ENCODE measurements at places on chromosomes 11 and 22.

GRCh38 chr11:10379426-10379825, 74.6 kb downstream of the ADM start:
- no peak for DNase-seq

GRCh38 chr11:126634963-126635362, 279.5 kb downstream of the ST3GAL4 start:
- no peak for DNase-seq

DNA sequence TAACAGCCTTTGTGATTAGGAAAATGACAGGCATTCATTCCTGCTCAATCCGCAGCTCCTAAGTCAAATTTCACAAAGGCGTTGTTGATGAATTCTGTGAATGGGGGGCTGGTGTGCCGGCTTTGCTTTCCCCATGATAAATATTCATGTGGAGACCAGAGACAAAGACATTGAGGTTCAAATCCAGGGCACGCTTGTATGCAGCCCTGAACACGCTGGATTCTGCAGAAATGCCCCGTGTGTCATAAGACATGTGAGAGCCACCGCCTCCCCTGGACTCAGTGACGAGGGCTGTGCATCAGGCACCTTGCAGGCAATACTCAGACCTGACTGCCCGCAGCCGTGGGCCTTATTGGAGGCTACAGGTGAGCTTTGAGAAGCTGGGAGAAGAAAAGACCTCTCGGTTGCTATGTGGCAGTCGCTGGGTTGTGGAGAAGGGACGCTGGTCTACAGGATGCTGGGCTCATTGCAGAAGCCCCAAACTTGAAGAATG, 906.2 kb downstream of the BRD1 start:
- DNase-seq = no peak

DNA sequence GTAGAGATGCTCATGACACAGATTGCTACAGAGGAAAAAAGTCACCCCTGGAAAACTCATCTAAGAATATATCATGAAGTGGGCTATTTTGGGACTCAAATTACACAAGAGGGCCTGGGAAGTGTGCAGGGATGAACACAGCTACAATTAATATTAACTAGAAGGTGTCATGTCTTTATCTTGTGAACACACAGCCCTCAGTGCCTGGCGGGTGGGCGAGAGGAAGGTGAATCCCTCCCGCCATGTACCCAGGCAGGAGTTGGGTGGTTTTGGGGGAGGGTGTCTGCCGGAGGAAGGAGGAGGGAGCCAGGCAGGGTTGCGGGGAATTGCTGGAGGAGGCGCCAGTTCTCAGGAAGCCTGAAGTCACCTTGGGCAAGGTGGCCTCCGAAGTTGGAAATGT, 5.1 kb upstream of the FAM83F start:
- no peak for DNase-seq

- DNase-seq = peak; percentile 68
Observed at GRCh38 chr11:95067039-95067840, 521 bp downstream of the SRSF8 start.

GRCh38 chr11:22792497-22792896, 37.1 kb downstream of the SVIP start:
- peak; percentile 41 for DNase-seq

- no peak for DNase-seq
Observed at GRCh38 chr22:42787357-42787736, 66.7 kb upstream of the A4GALT start.

GRCh38 chr11:3916962-3917361, 61.5 kb downstream of the STIM1 start:
- no peak for DNase-seq

- DNase-seq = no peak
Observed at GRCh38 chr11:6210274-6210955, 5.1 kb downstream of the C11orf42 start.

DNA sequence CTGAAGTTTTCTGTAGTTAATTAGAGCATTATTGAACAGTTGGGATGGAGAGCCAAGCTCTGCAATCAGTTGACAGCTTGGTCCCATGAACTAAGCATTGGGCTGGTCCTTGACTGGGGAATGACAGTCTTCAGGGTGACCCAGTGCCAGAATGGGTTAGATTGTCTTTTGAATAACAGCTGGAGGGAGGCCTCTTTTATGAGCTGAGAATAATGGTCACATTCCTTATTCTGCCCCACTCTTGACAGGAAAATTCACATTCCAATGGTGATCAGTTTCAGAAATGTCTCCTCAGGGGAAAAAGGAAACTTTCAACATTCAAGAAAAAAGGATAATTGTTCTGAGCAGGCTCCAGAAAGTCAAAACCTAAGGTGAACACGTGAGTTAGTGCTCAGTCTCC, 113.9 kb downstream of the KIRREL3 start:
- no peak for DNase-seq

GRCh38 chr11:103959279-103959942, 77.0 kb upstream of the DDI1 start:
- DNase-seq = no peak

- DNase-seq = no peak
Observed at GRCh38 chr22:46728470-46728869, 9.6 kb downstream of the CERK start.

- DNase-seq = no peak
Observed at GRCh38 chr11:134226806-134227325, 2.4 kb downstream of the VPS26B start.

GRCh38 chr22:36619797-36620399, 83.7 kb downstream of the CACNG2 start:
- no peak for DNase-seq

DNA sequence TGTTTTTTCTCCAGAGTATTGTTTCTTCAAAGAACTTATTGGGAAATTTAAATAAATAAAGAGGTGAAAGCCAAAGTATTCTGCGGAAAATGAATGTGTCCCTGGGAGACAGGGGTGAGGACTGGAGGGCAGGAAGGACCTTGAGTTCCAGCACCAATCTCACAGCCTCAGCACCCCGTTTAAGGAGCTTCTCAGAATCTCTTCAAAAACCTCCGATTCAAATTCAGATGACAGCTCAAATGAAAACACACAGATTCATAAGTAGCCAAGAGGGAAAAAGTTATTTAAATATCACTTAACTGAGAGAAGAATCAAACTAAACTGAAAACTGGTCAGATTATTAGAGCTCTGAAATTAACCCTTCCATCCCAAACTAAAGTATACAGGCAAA, 12.5 kb downstream of the MTMR2 start:
- no peak for DNase-seq

DNA sequence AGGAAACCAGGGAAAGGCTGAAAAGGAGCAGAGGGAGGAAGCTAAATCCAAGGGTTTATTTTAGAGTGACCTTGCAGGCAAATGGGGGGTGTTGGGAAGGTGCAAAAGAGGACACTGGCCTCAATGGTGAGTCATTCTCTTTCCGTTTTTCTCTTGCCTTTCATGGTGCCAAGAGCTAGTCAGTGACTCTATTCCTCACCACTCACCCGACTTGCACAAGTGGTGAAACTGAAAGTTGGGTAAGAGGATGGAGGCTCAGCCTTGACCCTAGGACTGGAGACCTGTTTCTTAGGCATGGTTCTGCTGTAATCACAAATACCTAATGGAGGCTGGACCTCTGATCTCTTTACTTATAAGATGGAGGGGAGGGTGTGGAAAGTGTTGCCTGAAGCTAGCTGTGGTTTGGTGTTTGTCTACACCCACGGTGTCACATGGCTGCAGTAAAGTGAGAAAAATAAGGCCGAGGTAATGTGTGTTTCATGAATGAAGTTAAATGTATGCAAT, 67.3 kb upstream of the CREB3L1 start:
- DNase-seq = no peak

DNA sequence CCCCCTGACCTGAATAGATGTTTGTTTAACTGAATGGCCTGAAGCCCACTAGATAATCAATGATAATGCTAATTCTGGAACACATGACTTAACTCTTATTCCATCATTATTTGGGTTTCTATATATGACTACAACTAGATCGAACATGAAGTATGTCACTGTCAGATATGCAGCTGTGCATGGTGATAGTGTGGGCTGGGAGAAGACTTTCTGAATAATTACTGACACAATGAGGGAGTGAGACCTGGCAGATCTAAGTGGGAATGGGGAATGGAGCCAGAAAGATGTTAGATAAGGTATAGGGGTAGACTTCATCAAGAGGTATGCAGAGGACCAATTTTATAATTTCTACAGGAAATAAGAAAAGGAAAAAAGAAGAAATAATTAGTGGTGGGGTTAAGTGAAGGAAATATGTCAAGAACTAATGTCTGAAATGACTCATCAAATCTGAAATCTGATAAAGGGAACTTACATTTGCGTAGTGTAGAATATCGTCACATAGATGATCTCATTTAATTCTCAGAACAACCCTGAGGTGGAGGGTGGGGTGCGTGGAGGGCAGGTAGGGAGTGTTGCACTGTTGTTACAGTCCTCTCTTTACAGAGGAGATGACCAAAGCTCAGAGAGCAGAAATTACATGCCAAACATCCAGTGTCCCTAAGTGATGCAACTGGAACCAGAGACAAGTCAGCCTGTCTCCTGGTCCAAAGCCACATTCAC, 68.2 kb upstream of the EED start:
- DNase-seq = peak; percentile 93

DNA sequence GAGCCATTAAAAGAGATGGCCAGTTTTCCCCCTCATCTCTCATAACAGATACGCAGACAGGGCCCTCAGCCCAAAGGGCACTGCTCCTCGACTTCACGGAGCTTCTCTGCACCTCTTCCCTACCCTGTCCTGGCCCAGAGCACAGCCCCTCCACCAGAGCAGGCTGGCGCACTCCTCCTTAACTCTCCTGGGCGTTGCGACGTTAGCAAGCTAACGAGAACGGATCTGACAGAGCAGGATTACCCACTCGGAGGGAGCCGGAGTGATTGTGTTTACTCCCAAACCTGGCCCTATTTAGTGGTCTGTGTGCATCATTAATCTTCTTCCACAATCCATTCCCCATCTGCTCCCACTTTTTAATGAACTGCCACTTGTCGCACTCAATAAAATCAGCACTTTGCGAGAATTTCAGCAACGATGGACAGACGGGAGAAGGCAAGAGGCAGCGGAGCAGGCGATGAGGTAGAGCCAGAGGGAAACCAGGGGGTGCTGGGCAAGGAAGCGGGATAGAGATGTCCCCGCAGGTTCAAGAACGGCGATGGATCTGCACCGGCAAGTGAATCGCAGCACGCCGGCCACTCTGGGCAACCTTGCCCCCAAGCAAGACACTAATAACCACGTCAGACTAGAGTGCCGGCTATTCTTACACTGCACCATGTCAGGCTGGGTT, 159.4 kb downstream of the BUD13 start:
- DNase-seq = no peak

DNA sequence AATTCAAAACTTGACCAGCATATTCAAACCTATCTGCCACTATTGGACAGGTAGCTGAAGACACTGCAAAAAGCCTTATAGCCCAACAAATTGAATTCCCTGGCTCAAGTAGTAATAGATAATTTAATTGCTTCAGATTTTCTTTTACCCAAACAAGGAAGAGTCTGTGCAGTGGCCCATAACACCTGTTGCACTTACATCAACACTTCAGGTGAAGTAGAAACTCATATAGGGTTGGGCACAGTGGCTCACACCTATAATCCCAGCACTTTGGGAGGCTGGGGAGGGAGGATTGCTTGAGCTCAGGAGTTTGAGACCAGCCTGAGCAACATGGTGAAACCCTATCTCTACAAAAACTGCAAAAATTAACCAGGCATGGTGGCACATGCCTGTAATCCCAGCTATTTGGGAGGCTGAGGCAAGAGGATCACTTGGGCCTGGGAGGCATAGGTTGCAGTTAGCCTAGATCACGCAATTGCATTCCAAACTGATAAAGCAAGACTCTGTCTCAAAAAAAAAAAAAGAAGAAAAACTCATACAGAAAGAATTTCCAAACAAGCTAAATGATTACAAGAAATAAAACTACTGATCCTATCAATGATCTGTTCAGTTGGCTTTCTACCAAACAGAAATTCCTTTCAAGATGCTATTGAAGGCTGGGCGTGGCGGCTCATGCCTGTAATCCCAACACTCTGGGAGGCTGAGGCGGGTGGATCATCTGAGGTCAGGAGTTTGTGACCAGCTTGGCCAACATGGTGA, 9.5 kb downstream of the FOLR3 start:
- no peak for DNase-seq

GRCh38 chr11:20120134-20120925, 39.9 kb downstream of the DBX1 start:
- no peak for DNase-seq

DNA sequence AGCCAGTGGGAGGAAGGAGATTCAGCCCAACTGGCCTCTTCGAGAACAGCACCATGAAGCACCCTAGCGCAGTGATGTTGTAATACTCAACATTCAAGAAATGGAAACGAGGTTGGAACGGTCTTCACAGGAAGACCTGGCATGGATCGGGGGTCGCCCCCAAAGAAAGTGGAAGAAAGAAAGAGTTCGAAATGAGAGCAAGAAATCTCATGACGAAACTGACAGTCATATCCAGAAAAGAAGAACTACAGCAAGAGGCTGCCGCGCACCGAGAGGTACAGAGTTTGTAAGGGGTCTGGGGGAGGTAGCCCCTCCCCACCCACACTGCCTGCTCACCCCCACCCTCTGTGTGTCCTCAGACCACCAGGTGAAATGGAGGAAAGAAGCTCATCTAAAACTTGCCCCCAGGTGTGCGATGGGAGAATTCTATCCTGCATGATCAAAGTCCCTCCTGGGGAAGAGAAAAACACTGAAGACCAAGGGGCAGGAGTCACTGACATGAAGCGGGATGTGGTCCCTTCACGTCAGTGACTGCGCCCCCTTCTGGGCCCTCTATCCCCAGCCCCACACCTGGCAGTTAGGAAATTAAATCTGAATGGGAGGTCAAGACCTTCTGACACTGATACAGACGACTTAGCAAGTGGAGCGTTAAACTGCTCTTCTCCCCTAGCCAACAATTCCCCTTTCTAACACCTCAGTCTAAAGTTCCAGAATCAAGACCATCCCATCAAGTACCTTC, 52.9 kb upstream of the SPATA19 start:
- no peak for DNase-seq

DNA sequence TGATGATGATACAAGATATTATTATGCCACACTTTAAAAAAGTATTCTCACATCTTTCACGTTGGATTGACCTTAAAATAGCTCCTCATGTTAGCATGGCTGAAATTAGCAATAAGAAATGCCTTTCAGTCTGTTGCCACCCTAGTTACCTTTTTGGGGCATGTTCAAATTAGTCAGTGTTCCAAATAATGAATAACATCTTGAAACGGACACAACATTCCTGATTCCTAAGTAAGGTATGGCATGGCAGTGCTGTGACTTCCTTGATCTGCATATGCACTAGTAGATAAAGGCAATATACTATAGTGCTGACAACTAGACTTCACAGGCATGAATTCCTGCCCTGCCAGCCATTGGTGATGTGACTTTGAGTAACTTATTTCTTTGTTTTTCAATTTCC, 914.5 kb downstream of the METTL15 start:
- no peak for DNase-seq

- DNase-seq = no peak
Observed at GRCh38 chr22:27467711-27468110, 333.8 kb downstream of the MN1 start.

- DNase-seq = peak; percentile 52
Observed at GRCh38 chr22:22342697-22343580, 98.4 kb downstream of the VPREB1 start.

- no peak for DNase-seq
Observed at GRCh38 chr22:41315586-41315985, 14.3 kb downstream of the ZC3H7B start.

DNA sequence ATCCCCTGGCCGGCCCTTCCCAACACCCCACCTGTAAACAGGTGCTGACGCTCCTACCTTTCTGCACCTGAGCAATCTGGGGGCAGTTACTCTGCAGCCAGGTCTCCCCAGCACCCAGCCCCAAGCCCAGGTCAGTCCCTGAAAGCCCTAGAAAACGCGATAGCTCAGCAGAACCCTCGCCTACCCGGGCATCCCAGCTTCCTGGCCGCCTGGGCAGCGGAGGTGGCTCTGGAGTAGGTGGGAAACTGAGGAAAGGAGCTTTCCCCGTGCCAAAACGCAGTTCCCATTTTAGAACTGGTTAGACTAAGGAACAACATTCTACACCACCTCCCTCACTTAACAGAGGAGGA, 445 bp downstream of the SYTL2 start:
- DNase-seq = no peak
